ENCODE measurements at places on chromosomes 2 and 18. TPM values are rescaled to one million over a fixed set of nuclear protein-coding genes. Genes with fewer than 3 reads are reported as not detected.

Gene HOXD12
- total RNA-seq = not detected

Gene CNDP1
- total RNA-seq = not detected

Gene SGPP2
- 0.70 TPM for total RNA-seq

Gene DPP4
- total RNA-seq = 138 TPM

Gene IL1RL2
- total RNA-seq = not detected

Gene CRIM1
- total RNA-seq = 3.1 TPM

Gene ANKRD30BL
- total RNA-seq = not detected

Gene CDKL4
- total RNA-seq = 0.59 TPM

Gene PKDCC
- not detected for total RNA-seq

Gene MCFD2
- 46.2 TPM for total RNA-seq

Gene DOK6
- total RNA-seq = not detected

Gene MC2R
- not detected for total RNA-seq

Gene LGALSL
- total RNA-seq = 0.73 TPM

Gene PRKAG3
- total RNA-seq = not detected

Gene TMEM247
- not detected for total RNA-seq

Gene TBR1
- total RNA-seq = 0.05 TPM

Gene MAP2
- total RNA-seq = 0.05 TPM

Gene PROC
- total RNA-seq = not detected

Gene FAP
- total RNA-seq = not detected

Gene HNMT
- not detected for total RNA-seq

Gene C2orf78
- total RNA-seq = not detected

Gene IL1R1
- 0.11 TPM for total RNA-seq

Gene ZNF142
- 51.8 TPM for total RNA-seq

Gene CENPA
- 37.9 TPM for total RNA-seq

Gene ACOXL
- 2.8 TPM for total RNA-seq

Gene LINC00305
- total RNA-seq = not detected

Gene PAIP2B
- total RNA-seq = 0.89 TPM

Gene GREB1
- 0.25 TPM for total RNA-seq

Gene ZNF638
- total RNA-seq = 96.0 TPM

Gene DSG1
- total RNA-seq = not detected

Gene PSME4
- total RNA-seq = 58.7 TPM

Gene ADD2
- 4.0 TPM for total RNA-seq

Gene MARS2
- 15.0 TPM for total RNA-seq

Gene SLC9A4
- 0.11 TPM for total RNA-seq

Gene PDE6D
- 34.6 TPM for total RNA-seq

Gene MAP4K4
- 88.6 TPM for total RNA-seq

Gene STAT4
- total RNA-seq = 93.2 TPM

Gene KCNS3
- not detected for total RNA-seq

Gene FHOD3
- total RNA-seq = not detected

Gene WDSUB1
- 6.5 TPM for total RNA-seq

Gene PSMA8
- total RNA-seq = 1.7 TPM

Gene NEU4
- total RNA-seq = 0.64 TPM

Gene ACTR3
- 649 TPM for total RNA-seq

Gene ANKRD29
- total RNA-seq = 0.07 TPM

Gene KYNU
- not detected for total RNA-seq

Gene SERPINB11
- not detected for total RNA-seq

Gene ADNP2
- 28.6 TPM for total RNA-seq

Gene GALNT13
- total RNA-seq = 0.18 TPM

Gene RAB12
- 15.4 TPM for total RNA-seq

Gene CPLX4
- total RNA-seq = not detected

Gene ITPRIPL1
- 34.2 TPM for total RNA-seq

Gene HTR2B
- total RNA-seq = 1.2 TPM

Gene CLHC1
- total RNA-seq = 14.6 TPM

Gene SNTG2
- 0.57 TPM for total RNA-seq

Gene DGUOK
- total RNA-seq = 63.9 TPM

Gene DSEL
- 0.02 TPM for total RNA-seq

Gene IL37
- not detected for total RNA-seq
